Suppressor macrophage (primary cell): ENCODE measurements at places on chromosomes 7 and 10.

DNA sequence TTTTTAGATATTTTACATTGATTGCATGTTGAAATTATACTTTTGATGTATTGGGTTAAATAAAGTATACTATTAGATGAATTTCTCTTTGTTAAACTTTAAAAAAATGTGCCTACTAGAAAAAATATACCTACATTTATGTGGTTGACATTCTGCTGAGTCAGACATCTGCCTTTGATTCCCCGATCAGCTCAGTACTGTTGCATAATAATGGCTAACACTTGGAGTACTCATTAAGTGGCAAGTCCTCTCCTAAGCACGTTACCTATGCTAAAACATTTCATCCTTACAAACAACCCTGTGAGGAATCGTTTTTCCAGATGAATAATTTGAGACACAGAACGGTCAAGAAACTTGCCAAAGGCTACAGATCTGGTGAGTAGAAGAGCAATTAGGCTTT lies 14.0 kb upstream of the SEM1 start:
- no peak for DNase-seq

DNA sequence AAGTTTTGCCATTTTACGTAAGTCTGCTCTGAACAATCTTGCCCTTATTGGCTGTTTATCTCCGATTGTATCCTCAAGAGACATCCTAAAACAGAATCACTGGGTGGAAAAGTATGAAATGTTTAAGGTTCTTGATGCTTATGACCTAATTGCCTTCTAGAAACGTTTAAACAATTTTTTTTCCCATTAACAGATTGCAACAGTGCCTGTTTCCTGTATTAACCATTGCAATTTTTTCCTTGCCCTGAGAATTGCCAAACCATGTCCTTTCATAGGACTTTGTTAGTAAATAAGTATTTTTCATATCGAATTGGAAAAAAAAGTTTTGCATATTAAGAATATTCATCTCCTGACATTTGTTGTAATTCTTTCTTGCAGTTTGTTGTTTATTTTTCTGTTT lies 639.8 kb downstream of the INHBA start:
- DNase-seq = peak; percentile 10

DNA sequence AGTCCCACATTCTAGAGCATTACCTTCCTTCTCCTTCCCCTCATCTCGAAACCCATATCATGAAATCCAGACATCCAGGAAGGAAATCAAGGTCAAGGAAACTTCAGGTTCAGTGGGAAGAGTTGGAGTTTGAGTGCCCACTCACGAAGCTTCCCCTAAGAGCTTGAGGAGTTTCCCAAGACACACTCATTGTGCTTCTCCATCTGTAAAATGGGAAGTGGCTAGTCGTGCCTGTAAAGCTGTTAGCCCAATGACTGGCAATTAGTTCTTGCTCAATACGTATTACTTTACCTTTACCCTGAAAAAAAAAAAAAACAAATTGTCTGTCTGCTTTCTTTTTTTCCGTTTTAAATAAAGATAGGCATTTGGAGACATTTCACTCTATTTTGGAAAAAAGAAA lies 42.3 kb downstream of the GPAM start:
- peak; percentile 70 for DNase-seq

- no peak for DNase-seq
Observed at GRCh38 chr10:55233505-55233904, 432.5 kb upstream of the PCDH15 start.

DNA sequence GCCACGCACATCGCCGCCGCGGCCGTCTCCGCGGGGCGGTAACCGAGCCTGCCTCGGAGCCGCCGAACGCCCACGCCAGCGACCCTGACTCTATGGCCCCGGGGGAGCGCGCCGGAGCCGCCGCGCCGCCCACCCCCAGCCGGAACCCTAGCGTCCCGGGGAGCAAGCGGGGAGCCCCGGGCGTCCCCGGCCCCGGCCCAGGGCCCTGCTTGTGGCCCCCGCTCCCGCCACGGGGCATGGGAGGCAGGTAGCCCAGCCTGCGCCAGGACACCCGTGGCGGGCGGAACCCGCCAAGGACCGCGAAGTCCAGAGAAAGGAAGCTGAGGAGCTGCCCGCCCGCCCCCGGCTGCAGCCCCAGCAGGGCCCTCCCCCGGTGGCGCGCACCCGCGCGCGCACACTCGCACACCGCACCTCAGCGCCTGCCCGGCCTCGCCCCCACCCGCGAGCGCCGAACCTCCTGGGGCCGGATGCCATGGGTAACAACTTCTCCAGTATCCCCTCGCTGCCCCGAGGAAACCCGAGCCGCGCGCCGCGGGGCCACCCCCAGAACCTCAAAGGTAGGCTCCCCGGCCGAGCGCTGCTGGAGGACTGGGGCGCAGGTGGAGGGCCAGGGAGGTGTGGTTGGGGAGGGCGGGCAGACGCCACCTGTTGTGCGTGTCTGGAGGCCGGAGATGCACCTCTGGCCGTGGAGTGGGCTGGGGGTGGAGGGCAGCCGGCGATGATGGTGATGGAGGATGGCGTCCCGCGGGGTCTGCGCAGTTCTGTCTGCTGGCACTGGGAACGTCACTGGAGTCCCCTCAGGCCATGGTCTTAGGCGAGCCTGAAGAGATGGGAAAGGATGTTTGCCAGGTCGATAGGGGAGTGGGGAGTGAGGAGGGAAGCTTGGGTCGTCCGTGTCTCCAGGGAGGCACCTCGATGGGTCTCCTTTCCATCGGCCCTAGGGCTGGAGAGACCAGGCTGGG lies 692 bp downstream of the NEURL1 start:
- peak; percentile 46 for DNase-seq

DNA sequence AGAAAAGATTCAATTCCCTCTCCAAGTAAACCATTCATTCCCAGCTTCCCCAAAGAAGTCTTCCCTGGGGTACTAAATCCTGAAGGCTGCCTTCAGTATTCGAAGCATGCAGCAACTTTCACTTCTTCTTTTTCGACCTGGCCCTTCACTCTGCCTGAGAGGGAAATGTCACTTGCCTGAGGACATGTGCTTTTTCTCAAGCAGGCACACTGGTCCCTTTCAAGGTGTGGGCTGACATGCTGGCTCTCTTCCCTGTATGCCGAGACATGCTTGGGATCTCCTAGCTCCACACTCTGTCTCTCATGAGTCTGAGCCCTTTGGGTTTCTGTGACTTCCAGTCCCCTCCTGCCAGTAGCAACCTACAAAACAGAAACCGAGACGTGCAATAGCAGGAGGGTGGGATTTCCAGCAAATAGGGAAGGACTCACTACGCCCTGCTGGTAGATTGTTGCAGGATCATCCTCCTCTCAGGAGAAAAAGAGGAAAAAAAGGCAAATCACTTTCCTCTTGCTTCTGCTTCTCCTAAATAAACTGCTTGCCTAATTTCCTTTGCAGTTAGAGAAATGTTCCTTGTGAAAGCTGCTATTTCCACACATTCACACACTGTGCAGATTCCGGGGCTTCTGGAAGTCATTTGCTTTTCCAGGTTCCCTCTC lies 33.5 kb downstream of the FIGNL1 start:
- peak; percentile 91 for DNase-seq

DNA sequence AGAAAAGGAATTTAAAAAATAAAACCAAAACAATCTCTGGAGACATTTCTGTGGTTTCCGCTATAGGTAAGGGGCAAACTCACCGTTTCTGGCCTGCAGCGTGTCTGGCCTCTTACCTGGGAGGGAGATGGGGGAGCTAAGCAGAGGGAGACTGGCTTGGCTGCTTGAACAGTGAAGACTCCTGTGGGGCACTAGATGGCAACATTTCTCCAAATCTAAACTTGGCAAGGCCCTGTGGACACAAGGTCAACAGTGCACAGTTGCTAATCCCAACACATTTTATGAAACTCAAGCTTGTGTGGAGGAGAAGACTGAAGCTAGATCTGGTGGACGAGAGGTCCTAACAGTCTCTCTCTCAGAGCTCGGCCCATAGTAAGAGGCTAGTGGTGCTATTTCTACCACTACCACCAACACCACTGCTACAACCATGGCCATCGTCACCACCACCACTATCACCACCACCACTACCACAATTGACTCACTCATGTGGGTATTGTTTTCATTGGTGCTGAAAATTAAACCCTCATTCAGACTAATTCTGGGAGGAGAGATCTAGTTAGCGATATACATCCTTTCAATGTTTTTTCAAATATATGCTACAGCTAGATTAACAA lies 28.4 kb upstream of the CDHR3 start:
- no peak for DNase-seq

GRCh38 chr7:41459623-41460261 lies 243.1 kb downstream of the INHBA start:
- peak; percentile 73 for DNase-seq

- DNase-seq = no peak
Observed at GRCh38 chr7:42017349-42017986, 219.5 kb downstream of the GLI3 start.

GRCh38 chr10:80292607-80293239 lies 3.3 kb upstream of the MAT1A start:
- DNase-seq = no peak

GRCh38 chr7:121620953-121621606 lies 225.0 kb upstream of the FAM3C start:
- DNase-seq = no peak

DNA sequence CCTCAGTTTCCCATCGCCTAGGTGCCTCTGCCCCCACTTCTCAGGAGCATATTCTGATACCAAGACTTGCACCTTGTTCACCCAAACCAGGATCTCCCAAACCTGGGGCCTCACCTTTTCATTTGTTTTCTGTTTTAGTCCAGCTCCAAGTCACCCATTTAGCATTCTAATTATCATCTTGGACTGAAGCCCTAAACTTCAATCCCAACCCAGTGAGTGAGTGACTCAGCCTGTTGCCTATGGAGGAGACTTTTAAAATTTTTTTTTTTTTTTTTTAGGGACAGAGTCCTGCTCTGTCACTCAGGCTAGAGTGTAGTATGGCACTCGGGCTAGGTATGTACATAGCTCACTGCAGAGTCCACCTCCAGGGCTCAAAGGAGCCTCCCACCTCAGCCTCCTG lies 378.9 kb upstream of the AUTS2 start:
- DNase-seq = no peak

DNA sequence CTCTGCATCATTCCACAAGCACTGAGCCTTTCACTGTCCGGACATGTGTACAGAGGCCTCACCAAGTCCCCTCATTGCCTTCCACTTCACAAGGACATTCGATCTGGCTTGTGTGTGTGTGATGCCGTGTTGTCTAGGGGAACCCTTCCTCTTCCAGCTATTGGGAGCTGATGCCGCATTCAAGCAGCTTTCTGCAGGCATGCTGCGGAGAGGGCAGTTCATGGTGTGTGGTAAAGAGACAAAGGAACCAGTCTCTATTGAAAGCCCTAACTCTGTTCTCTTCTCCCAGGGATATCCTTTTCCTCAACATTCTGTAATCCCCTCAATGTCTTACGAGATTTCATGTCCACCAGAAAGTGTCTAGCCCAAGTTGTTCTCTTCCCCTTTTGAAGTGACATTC lies 141.6 kb downstream of the ALOX5 start:
- DNase-seq = no peak

GRCh38 chr7:127870231-127870907 lies 160.9 kb downstream of the LRRC4 start:
- peak; percentile 49 for DNase-seq

- DNase-seq = no peak
Observed at GRCh38 chr7:15218261-15218660, 315.7 kb upstream of the DGKB start.

DNA sequence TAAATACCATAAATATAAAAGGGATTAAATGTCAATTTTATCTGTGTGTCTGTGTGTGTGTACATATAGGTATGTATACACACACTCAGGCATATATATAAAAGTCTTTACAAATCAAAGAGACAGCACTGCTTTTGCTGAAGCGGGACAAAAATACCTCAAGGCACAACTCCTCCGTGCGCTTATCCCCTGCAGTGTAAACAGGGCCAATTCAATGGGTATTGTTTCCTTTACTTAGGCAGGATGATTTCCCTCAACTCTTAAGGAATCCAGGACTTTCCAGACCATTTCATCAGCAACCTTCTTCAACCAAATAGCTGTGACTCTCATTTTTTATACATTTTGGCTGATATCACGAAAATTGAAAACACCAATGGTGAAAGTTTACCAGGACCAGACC lies 227.7 kb downstream of the CRPPA start:
- DNase-seq = no peak

DNA sequence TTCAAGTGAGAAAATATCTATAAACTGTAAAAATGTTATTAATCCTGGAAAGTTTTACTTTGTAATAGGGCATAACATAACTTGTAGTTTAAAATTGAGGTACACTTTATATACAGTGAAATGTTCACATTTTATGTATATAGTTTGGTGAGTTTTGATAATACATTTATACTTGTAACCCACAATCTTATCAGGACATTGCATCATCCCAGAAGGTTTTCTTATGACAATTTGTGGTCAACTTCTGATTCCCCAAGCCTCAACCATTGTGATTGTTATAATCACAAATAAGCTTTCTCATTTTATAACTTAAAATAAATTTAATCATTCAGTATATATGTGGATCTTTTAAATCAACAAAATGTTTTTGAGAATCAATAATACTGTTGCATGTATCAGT lies 151.1 kb downstream of the TFPI2 start:
- no peak for DNase-seq

DNA sequence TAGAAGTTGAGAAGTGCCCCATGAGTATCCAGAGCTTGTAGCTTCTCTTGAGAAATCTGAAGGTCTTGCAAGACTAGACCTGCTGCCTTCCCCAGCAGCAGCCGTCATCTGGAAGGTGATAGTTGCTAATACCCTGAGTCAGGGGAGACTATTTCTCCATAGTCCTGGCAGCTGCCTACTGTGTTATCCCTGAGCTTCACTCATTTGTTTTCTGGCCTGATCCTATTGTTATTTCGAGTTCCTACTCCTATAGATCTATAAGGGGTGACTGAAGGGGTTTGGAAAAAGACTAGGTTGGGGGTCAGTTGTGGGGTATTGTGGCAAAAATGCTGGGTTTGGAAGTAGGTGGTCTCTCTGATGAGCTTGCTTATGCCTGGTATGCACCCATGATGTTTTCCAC lies 297.8 kb downstream of the CNTNAP2 start:
- no peak for DNase-seq

DNA sequence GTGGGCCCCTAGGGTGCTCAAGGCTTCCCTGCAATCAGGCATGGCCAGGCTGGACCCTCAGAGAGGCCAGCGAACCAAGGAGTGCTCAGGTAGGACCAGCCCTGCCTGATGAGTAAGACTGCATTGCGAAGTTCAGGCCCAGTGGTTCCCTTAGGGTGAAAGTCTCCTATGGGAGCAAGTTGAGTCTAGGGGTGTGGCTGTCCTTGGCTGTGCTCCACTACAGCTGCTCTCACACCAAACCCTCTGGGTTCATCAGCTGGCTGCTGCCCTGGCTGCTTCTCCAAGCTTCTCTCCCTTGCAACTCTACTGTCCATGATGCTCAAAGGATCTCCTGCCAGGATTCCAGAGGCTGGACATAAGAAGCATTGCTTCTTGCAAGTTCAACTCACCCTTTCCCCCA lies 18.7 kb downstream of the FAM25A start:
- no peak for DNase-seq

- DNase-seq = peak; percentile 92
Observed at GRCh38 chr7:98286093-98286539, 4.6 kb downstream of the BRI3 start.

- no peak for DNase-seq
Observed at GRCh38 chr7:6276911-6277408, 4.5 kb upstream of the CYTH3 start.

- no peak for DNase-seq
Observed at GRCh38 chr7:22008087-22008486, 62.4 kb upstream of the CDCA7L start.
